Esophagus muscularis mucosa (tissue), 4 donors: ENCODE measurements at places on chromosomes 2 and 18. TPM values are rescaled to one million over a fixed set of nuclear protein-coding genes. Genes with fewer than 3 reads are reported as not detected.

GRCh38 chr2:172968061-172968469 lies 107.6 kb upstream of the MAP3K20 start:
- no peak overlapping the region for H3K27ac ChIP-seq
- no peak for DNase-seq
- no peak overlapping the region for H3K4me3 ChIP-seq
- no peaks in the 10 kb centered on the region for H3K27me3 ChIP-seq

GRCh38 chr2:28346587-28346986 lies 46.1 kb upstream of the FOSL2 start:
- H3K36me3 ChIP-seq: no peaks in the 10 kb centered on the region
- H3K4me1 ChIP-seq: peaks cover 22% of the 10 kb centered on the region
- DNase-seq: no peak

- peaks cover 15% of the 10 kb centered on the region for H3K4me1 ChIP-seq
- no peaks in the 10 kb centered on the region for H3K36me3 ChIP-seq
- no peaks in the 10 kb centered on the region for H3K27me3 ChIP-seq
- H3K4me3 ChIP-seq: no peak overlapping the region
Measured at GRCh38 chr2:147546109-147546508, 298.7 kb upstream of the ACVR2A start.

The IL36G gene
- not detected for total RNA-seq

DNA sequence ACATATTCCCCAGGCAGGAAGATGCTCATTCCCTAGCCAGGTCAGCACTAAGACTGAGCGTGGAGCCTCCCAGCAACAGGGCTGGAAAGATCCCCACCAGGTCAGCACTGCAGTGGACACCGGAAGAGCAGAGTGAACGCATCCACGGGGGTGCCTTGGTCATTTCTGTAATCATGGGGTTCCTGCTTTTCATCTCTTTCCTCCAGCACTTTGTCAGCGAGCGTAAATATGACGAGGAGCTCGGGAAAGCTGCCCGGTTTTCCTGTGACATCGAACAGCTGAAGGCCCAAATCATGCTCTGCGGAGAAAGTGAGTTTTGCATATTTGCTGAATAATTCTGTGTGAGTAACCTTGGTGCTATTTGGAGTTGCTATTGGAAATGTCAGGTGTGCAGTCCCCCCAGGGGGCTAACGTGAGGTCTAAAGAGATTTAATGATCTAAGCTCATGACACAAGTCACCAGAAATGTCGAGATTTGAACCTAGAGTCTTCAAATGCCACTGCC lies 40.1 kb downstream of the KCTD18 start:
- H3K27me3 ChIP-seq: no peaks in the 10 kb centered on the region
- H3K4me3 ChIP-seq: no peak overlapping the region
- H3K4me1 ChIP-seq: peaks cover 30% of the 10 kb centered on the region
- H3K27ac ChIP-seq: peak overlapping the region; percentile 25

The ARHGAP25 gene
- 5.7 TPM for total RNA-seq

GRCh38 chr18:55268628-55269275 lies 309.5 kb upstream of the CCDC68 start:
- peaks cover 5% of the 10 kb centered on the region for H3K36me3 ChIP-seq
- H3K4me3 ChIP-seq: no peak overlapping the region
- no peak for DNase-seq
- no peaks in the 10 kb centered on the region for H3K27me3 ChIP-seq
- H3K4me1 ChIP-seq: peaks cover 11% of the 10 kb centered on the region

The CD8A gene
- total RNA-seq: 1.2 TPM

DNA sequence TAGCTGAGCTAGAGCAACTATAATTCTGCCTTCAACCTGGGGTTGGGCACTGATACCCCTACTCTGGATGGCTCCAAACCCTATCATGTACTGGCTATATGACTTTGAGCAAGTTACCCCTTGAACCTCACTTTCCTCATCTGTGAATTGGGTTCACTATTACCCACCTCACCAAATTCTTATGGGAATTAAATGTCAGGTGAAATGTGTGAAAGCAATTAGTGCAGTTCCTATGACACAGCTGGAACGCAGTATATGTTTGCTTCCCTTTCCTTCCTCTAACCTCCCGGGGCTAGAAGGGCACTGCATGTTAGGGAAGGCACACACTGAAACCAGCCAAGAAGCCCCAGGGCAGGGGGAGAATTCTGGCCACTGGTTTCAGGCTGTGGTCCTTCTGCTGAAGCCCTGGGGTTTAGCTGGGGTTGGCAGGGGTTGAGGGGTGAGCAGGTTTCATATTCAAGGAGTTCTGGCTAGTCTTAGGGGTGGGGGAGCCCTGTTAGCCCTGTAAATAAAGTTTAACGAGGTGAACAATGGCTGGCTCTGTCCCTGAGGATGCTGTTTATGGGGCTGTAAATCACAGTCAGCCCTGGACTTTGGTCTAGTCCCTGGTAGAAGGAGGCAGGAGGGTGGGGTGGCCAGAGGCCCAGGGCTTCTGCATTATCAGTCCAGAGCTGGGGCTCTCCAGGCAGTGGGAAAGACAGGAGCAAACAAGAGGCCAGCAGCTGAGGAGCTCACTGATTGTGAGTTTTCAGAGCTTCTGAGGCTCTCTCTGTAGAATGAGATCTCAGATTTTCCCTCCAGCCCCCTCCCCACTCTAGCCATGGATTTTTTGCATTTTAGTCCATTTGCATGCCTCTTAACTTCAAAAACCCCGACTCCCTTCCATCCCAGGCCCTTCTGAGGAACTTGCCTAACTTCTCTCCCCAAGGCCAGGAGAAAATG lies 8.0 kb downstream of the PKDCC start:
- no peak for DNase-seq
- H3K36me3 ChIP-seq: peaks cover 56% of the 10 kb centered on the region
- H3K4me1 ChIP-seq: peaks cover 99% of the 10 kb centered on the region
- H3K4me3 ChIP-seq: no peak overlapping the region
- no peaks in the 10 kb centered on the region for H3K27me3 ChIP-seq
- H3K27ac ChIP-seq: peak overlapping the region; percentile 92

GRCh38 chr2:121382744-121383143 lies 97.7 kb upstream of the TFCP2L1 start:
- no peak for DNase-seq
- H3K27me3 ChIP-seq: no peaks in the 10 kb centered on the region
- H3K27ac ChIP-seq: no peak overlapping the region
- peaks cover 89% of the 10 kb centered on the region for H3K36me3 ChIP-seq

DNA sequence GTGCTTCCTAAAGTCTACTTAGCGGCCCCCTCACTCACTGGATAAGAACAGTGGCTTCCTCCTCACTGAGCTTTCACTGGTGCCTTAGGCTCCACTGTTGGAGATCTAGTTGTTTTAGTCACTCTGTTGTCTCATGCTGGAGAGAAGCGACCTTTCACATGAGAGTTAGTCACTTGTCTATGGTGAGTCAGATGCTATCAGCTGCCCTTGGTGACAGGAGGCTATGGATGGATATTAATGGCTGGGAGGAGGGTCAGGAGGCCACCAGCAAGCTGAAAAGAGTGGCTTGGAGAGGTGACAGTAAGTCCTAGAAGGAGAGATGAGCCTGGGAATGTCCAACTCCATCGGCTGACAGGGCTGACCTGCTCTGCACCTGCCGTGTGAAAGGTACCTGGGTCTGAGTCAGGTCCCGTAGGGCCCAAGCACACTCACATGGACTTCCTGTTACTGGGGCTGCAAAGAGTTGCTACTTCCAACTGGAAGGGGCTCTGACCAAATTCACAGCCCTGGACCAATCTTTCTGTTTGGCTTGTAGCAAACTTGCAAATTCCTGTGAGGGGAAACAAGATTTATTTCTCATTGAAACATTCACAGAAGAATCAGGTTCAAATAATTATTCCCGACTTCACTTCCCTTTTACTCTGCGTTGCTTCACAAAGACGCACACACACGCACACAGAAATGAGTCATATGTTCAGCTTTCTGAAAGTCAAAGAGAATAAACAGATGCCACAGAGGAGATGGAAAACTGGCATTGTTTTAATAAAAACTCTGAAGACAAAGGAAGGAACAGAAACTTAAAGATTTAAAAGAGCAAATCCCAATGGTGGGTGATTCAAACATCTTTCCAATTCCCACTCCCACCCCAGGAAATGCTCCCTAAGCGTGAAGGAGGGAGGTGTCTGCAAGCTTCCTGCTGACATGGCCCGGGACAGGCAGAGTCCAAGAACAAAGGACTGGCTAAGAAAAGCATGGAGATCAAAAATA lies 203.5 kb upstream of the TWIST2 start:
- no peaks in the 10 kb centered on the region for H3K27me3 ChIP-seq
- H3K4me3 ChIP-seq: no peak overlapping the region
- H3K36me3 ChIP-seq: no peaks in the 10 kb centered on the region
- peaks cover 32% of the 10 kb centered on the region for H3K4me1 ChIP-seq
- peak overlapping the region; percentile 85 for H3K27ac ChIP-seq

GRCh38 chr2:74149570-74150319 lies 2.0 kb upstream of the BOLA3 start:
- no peak for DNase-seq
- no peak overlapping the region for H3K4me3 ChIP-seq
- peaks cover 40% of the 10 kb centered on the region for H3K36me3 ChIP-seq
- no peak overlapping the region for H3K27ac ChIP-seq

- H3K4me1 ChIP-seq: no peaks in the 10 kb centered on the region
- no peak overlapping the region for H3K27ac ChIP-seq
- no peak overlapping the region for H3K4me3 ChIP-seq
- DNase-seq: no peak
- H3K36me3 ChIP-seq: no peaks in the 10 kb centered on the region
Measured at GRCh38 chr2:25018681-25019080, 23.2 kb upstream of the EFR3B start.

- peaks cover 100% of the 10 kb centered on the region for H3K27me3 ChIP-seq
- no peak for DNase-seq
- H3K4me3 ChIP-seq: peak overlapping the region; percentile 63
- peaks cover 59% of the 10 kb centered on the region for H3K4me1 ChIP-seq
Measured at GRCh38 chr2:172103471-172104272, 972 bp upstream of the DLX2 start.

DNA sequence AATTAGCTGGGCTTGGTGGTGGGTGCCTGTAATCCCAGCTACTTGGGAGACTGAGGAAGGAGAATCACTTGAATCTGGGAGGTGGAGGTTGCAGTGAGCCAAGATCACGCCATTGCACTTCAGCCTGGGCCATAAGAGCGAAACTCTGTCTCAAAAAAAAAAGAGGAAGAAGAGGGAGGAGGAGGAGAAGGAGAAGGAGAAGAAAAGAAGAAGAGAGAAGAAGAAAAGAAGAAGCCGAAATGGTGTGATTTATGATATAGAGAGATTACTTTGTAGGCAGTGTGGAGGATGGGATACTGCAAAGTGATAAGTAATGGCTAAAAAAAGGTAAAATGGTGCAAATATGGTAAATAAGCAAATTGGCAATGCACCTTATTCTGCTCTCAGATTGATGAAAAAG lies 25.1 kb downstream of the THNSL2 start:
- peaks cover 2% of the 10 kb centered on the region for H3K4me1 ChIP-seq
- DNase-seq: no peak
- no peak overlapping the region for H3K4me3 ChIP-seq

DNA sequence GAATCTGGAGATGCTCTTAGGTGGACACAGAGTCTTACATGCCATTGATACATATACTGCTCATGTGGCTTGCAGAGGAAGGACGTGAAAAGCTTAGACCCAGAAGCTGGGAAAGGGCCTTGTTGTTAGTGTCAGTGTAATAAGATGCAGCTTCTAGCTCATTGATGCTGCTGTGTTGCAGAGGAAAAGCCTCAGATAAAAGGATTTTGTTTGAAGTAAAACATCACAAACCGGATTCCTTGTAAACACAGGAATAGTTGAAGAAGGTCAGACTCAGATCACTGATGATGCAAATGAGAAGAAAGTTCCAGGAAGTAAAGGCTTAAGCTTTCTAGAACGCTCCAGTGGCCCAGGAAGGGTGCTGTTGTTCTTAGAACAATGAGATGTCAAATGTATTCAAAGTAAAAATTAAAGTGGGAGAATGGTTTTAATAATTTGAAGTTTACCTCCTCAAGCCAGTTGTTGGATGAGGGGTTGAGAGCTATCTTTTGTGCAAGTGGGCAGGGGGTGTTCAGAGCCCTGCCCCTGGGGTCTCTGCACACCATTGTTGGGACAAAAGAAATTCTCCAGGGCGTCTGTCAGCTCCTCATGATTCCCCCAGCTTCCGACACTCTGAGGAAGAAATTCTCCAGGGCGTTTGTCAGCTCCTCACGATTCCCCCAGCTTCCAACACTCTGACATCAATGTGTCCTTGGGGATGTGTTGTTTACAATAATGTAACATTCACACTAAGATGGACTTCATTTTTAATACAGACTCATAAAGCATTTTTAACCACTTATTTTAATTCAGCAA lies 61.3 kb upstream of the CHMP1B start:
- H3K4me1 ChIP-seq: peaks cover 15% of the 10 kb centered on the region
- H3K27me3 ChIP-seq: no peaks in the 10 kb centered on the region
- DNase-seq: no peak
- no peak overlapping the region for H3K27ac ChIP-seq
- H3K36me3 ChIP-seq: no peaks in the 10 kb centered on the region
- no peak overlapping the region for H3K4me3 ChIP-seq

- H3K36me3 ChIP-seq: no peaks in the 10 kb centered on the region
- H3K4me1 ChIP-seq: no peaks in the 10 kb centered on the region
- no peaks in the 10 kb centered on the region for H3K27me3 ChIP-seq
- no peak for DNase-seq
- no peak overlapping the region for H3K4me3 ChIP-seq
- no peak overlapping the region for H3K27ac ChIP-seq
Measured at GRCh38 chr2:32856891-32857290, 89.9 kb upstream of the LTBP1 start.

The STAT4 gene
- total RNA-seq: 0.80 TPM

The KLHL41 gene
- total RNA-seq: 2.9 TPM
